Anterior cingulate cortex (tissue), 58 donors: ENCODE measurements at places on chromosomes 12 and 14.

- no peak for DNase-seq
Measured at GRCh38 chr12:74337951-74338350, 199.7 kb upstream of the ATXN7L3B start.

- no peak for DNase-seq
Measured at GRCh38 chr12:9636150-9636850, 28.6 kb upstream of the KLRB1 start.

DNA sequence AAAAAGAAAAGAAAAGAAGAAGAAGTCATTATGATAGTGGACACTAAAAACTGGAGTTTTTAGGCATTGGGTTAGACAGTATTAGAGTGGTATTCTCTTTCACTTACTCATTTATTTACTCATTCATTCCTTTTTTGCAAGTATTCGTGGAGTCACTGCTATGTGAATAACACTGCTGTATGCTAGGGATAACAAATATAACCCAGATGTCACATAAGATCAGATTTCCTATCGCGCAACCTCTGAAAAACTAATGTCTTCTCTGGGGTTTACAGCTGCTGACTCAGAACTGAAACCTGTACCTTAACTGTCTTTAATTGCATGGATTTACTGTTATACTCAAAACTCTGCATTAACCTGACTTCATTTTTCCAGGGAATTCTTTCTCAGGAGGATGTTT is 353.7 kb downstream of the LRIG3 start:
- DNase-seq, result no peak

DNA sequence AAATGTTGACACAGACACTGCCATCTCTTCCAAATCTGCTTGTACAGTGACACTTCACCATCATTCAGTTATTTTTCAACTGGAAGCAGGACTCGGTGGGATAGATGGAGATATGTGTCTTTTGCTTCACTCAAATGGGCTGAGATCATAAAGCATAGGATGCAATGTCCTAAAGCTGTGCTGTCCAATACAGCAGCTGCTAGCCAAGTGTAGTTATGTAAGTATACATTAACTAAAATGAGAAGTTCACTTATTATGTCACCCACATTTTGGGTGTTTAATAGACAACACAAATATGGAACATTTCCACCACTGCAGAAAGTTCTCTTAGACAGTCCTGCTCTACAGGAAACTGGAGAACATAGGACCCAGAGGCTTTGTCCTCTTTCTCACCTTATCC is 43.6 kb downstream of the AREL1 start:
- no peak for DNase-seq

- no peak for DNase-seq
Measured at GRCh38 chr12:57401165-57401564, 29.7 kb downstream of the R3HDM2 start.

- no peak for DNase-seq
Measured at GRCh38 chr12:32821710-32822109, 66.0 kb upstream of the YARS2 start.

DNA sequence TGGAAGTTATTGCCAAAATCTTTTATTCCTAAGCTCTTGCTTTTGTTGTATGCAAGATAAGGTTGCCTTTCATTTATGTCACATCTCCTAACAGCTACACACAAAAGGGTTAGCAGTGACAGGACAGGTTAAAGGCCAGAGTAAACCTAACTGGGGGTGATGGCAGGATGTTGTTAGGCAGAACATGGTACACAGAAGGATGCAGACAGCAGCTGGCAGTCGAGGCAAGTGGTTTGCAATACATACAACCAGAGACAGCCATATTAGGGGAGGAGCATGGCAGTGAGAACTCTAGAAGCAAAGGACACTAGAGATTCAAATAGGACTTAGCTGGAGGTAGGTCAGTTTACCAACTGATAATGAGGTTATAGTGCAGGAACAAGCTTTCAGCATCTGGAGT is 2.7 kb upstream of the ABCD2 start:
- no peak for DNase-seq

GRCh38 chr12:24955389-24955788 is 6.5 kb upstream of the BCAT1 start:
- no peak for DNase-seq

- no peak for DNase-seq
Measured at GRCh38 chr12:28286352-28286751, 96.1 kb downstream of the CCDC91 start.

GRCh38 chr14:72788255-72788654 is 105.6 kb downstream of the DPF3 start:
- DNase-seq, result no peak

DNA sequence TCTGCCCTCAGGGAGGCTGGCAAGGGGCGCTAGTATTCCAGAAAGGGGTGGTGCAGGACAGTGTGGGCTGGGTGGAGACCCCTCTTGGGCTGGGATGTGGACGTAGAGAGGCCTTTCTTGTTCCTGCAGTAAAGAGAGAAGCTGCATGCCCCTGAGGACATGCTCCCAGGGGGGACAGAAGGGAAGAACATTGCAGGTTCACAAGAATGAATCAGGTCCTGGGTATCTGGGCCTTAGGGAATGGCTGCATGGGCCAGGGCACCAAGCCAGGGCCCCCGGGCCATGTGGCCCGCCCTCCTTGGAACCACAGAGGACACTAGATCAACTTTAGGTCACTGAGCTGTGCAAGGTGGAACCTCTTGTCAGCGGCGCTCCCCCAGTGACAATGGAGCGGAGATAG is 51.8 kb downstream of the ZNF664 start:
- no peak for DNase-seq

GRCh38 chr12:132449565-132450417 is 40.2 kb upstream of the FBRSL1 start:
- no peak for DNase-seq

DNA sequence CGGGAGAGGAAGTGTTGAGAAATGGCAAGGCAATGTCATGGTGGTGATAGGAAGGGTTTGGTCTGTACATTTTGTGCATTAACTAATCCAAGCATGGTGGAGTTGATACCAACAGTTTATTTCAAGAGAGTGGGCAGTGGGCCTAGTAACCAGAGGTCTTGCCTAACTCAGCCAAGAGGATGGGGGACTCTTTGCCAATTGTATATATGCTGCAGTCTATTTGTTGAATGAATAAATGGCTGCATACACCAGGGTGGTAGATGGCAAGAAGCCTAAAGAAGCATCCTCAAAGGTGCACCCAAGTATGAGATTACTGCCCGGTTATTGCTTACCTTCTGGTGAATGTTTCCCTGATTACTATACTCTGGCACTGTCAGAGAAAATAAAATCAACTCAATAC is 295.9 kb downstream of the ITPR2 start:
- no peak for DNase-seq

- DNase-seq, result peak; percentile 69
Measured at GRCh38 chr12:121326996-121327674, 25.1 kb downstream of the ANAPC5 start.

DNA sequence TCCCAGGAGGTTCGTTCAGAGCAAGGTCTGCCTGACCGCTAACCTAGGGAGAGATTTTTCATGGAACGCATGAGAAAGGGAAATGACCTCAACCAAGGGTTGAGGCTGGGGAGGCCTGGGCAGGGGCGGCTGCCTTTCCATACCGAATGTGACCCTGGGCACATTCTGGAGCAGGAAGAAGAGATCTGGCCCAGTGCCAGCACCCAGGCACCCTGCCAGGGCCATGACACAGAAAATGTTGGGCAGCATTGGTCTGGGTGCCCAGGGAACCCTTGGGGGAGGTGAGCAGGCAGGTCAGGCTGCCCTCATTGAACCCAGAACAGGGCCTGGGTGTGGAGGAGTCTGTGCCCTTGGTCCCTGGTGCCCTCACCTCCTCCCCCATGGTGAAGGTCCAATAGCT is 106.8 kb downstream of the CALM1 start:
- DNase-seq, result no peak

DNA sequence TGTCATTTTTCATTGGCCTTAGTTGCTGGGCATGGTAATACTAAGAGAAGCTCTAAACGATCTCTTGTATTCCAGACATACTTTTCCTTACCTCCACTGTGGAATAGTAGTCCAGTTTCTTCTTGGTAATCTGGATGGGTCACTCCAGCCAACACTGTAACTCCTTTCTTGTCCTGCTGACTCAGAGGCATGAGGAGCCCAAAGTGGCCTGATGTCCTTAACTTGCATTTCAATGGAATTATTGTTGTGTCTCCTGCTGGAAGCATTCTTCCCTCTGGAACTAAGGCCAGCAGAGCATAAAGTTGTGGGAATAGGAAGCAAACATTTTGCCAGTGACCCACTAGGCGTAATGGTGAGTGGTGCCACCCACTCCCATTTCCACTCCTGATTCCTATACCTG is 33.1 kb downstream of the DAAM1 start:
- DNase-seq, result no peak

GRCh38 chr12:29703528-29703927 is 80.2 kb downstream of the TMTC1 start:
- DNase-seq, result no peak

GRCh38 chr14:33317675-33318074 is 379.0 kb downstream of the NPAS3 start:
- no peak for DNase-seq

- no peak for DNase-seq
Measured at GRCh38 chr12:104958805-104959334, 780 bp upstream of the SLC41A2 start.

GRCh38 chr12:120466560-120467315 is 2.8 kb downstream of the SRSF9 start:
- DNase-seq, result no peak

- no peak for DNase-seq
Measured at GRCh38 chr12:91274916-91275315, 92.3 kb upstream of the DCN start.

DNA sequence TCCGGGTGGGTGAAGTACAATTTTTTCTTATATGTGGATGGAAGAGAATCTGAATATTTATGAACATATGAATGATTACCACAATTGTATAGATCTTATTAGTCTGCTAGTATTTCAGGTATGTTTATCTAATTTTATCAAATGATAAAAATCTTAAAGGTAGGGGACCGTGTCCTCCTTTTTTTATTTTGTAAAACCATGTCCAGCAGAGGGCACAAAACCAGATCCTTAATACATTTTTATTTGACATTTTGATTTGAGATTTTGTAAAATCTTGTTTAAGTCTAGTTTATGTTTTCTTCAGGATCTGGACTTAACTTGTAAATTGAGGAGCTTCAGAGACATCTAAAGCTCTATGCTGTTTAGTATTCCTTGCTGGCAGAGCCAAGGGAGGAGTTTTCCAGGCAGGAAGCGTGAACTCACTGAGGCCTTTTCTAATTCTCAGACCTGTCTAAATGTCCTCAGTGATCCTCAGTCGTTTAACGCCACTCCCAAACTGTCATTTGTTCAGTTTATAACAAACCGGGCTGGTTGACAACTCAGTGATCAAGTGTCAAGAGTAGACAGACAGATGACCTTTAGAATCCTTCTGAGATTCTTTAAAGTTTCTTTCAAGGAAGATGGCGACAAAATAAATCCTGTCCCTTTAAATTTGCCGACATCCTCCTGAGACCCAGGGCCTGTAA is 263.9 kb downstream of the KTN1 start:
- no peak for DNase-seq

- DNase-seq, result no peak
Measured at GRCh38 chr12:7017870-7018349, 366 bp downstream of the LPCAT3 start.

DNA sequence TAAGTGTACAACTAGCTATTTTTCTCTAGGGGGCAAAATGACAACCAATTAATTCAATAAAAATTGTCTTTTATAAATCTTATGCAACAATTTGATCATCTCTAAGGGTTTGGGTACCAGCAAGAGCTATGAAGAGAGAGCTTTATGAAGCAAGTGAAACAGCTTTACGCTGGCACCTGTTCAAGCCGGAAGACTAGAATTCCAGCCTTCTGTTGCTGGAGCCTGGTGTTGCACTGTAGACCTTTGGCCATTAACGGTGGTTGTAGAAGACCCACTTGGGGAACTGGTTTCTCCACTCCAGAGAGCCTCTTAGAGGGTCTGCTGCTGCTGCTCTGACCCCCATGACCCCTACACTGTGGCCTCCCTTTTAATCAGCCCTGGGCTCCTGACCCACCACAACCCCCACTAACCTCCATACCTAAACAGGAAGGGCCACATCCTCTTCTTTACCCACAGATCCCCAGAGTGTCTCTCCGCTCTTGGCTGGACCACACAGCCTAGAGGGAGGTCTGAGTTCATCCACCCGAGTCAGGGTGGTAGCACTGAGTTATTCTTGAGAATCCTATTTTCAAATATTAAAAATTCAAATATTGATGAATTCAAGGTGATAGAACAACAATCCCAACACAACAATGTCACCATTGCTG is 54.6 kb upstream of the STON2 start:
- no peak for DNase-seq

GRCh38 chr14:39122330-39123138 is 8.4 kb downstream of the GEMIN2 start:
- no peak for DNase-seq

DNA sequence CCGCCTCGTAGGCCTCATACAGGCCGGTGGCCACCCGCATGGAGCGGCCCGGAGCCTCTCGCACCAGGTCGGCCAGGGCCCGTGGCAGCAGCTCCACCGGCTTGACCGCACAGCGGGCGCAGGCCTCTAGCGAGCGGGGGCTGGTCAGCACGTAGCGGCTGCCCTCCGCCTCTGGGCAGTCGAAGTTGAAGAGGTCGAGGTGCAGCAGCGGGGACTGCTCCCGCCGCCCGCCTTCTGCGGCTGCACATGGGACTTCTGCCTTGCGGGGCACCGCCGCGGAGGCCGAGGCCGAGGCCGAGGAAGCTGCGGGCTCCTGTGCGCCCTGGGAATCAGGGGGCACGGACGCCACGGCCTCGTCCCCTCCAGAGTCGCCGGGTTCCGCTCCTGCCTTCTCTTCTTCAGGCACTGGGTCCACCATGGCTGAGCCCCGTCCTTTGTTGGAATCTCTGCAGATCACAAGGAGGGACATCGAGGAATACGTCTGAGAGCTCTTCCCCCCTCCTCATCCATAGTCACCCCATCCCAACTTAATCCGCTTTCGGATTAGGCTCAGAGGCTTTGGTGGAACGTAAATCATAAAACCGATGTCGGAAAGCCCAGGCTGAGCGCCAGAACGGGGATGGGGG is 1.4 kb downstream of the CCDC177 start:
- no peak for DNase-seq

GRCh38 chr12:68481181-68481941 is 129.3 kb upstream of the RAP1B start:
- DNase-seq, result no peak

DNA sequence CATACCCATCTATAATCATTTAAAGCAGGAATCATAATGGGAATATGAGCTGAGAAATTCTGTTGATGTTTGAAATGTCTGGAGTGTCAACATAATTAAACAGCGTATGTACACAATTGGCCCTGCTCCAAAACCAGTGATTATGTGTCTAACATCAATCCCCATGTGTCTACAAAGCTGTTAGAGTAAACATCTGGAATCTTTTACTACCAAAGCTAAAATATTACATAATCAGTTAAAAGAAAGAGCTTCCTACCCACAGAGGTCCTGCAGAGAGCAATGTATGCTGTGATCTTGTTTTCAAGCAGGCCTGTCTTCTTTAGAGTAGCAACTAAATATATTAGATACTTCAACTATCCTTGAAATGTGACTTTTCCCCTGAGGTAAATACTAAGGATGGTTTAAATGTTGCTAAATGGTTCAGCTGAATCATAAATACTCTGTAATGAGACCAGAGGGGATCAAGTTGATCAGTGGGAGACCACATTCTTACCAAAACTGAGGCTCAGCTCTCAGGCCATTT is 74.3 kb downstream of the RASSF8 start:
- no peak for DNase-seq
